ENCODE measurements at places on chromosomes 16 and 17. TPM values are rescaled to one million over a fixed set of nuclear protein-coding genes. Genes with fewer than 3 reads are reported as not detected.
A peak's percentile ranks its signal among the peaks of the same experiment; 100 is the strongest.

The KRTAP16-1 gene
- total RNA-seq, result not detected

The RAB11FIP4 gene
- 2.8 TPM for total RNA-seq

- DNase-seq, result peak; percentile 37
Observed at GRCh38 chr17:2170023-2170422, 115.1 kb downstream of the HIC1 start.

GRCh38 chr16:53055541-53056391, 975 bp downstream of the CHD9 start:
- peak; percentile 65 for DNase-seq

The PITPNM3 gene
- 30.6 TPM for total RNA-seq

- DNase-seq, result no peak
Observed at GRCh38 chr16:12336141-12336540, 359.6 kb downstream of the SNX29 start.

The FNDC8 gene
- total RNA-seq, result not detected

DNA sequence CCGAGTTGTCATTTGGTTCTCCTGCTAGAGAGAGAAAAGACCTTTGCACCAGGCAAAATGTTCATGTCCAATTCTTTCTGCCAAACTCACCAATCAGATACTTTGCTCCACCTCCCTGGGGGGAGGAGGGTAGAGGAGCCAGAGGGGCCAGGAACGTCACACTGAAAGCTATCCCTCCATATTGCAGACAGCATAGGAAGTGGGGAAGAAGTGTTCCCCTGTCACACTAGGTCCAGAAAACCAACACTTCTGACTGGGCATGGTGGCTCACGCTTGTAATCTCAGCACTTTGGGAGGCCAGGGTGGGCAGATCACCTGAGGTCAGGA, 9.5 kb downstream of the HSD17B2 start:
- no peak for DNase-seq

- no peak for DNase-seq
Observed at GRCh38 chr17:37792787-37793186, 47.9 kb upstream of the HNF1B start.

GRCh38 chr17:64709481-64709880, 47.4 kb upstream of the SMURF2 start:
- DNase-seq, result no peak

The ORC6 gene
- total RNA-seq, result 23.2 TPM

The RNF112 gene
- 0.25 TPM for total RNA-seq

GRCh38 chr17:31320791-31321190, 631 bp downstream of the EVI2A start:
- peak; percentile 36 for DNase-seq

The TBC1D3B gene
- 12.5 TPM for total RNA-seq

- no peak for DNase-seq
Observed at GRCh38 chr17:70924776-70925175, 755.4 kb downstream of the KCNJ2 start.

The NAE1 gene
- total RNA-seq, result 65.5 TPM

The HBQ1 gene
- not detected for total RNA-seq

The GLIS2 gene
- 14.7 TPM for total RNA-seq

The IL21R gene
- total RNA-seq, result 0.21 TPM

GRCh38 chr17:32943647-32944191, 15.8 kb downstream of the TMEM98 start:
- DNase-seq, result peak; percentile 32

GRCh38 chr17:55040611-55041010, 72.0 kb downstream of the STXBP4 start:
- DNase-seq, result no peak

- DNase-seq, result no peak
Observed at GRCh38 chr17:50110591-50111349, 15.6 kb downstream of the PDK2 start.

DNA sequence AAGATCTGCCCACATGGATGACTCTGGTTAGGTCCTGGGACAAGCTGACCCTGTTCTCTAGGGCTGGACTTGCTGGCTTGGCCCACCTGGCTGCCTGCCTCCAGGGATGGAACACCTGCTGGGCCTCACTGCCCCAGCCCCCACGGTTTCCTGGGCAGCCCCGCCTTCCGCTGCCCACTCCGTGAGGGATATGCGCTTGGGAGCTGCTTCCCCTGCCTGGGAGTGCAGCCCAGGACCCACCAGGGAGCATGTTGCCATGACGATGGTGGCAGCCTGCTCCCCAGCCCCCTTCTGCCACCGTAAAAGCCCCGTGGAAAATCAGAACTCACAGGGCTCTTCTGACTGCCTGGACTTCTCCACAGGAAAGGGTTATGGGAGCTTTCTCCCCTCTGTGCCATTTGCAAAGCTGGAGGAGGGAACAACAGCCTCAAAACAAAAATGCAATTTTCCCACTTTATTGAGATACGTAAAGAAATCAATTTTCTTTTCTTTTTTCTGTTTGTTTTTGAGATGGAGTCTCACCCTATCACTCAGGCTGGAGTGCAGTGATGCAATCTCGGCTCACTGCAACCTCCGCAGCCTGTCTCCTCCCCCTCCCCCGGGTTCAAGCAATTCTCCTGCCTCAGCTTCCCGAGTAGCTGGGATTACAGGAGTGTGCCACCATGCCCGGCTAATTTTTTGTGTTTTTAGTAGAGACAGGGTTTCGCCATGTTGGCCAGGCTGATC, 18.0 kb upstream of the GAS7 start:
- DNase-seq, result no peak

DNA sequence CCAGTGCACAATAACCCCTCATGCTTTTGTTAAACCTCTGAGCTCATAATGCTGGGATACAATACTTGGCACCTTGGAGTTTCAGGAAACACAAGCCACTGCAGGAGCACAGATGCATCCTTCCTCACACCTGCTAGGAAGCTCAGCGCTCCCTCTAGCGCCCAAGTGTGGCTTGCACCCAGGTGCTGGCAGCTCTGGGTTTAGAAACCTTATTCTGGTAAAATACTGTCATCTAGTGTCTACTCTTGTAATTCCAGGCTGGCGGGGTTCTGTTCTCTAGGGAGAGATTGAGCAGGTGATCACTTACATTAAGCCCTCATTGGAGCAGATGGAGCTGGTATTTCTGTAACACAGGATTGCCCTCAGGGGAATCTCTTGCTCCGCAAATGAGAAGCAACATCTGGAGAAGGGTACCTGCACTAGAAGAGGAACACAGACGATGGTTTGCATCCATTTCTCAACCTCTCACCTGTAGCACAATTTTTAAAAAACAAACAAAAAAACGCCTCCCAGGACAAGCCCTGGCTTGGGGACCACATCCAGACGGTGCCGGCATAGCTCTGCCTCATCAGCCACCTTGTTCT, 1.5 kb downstream of the CCL1 start:
- DNase-seq, result peak; percentile 25

DNA sequence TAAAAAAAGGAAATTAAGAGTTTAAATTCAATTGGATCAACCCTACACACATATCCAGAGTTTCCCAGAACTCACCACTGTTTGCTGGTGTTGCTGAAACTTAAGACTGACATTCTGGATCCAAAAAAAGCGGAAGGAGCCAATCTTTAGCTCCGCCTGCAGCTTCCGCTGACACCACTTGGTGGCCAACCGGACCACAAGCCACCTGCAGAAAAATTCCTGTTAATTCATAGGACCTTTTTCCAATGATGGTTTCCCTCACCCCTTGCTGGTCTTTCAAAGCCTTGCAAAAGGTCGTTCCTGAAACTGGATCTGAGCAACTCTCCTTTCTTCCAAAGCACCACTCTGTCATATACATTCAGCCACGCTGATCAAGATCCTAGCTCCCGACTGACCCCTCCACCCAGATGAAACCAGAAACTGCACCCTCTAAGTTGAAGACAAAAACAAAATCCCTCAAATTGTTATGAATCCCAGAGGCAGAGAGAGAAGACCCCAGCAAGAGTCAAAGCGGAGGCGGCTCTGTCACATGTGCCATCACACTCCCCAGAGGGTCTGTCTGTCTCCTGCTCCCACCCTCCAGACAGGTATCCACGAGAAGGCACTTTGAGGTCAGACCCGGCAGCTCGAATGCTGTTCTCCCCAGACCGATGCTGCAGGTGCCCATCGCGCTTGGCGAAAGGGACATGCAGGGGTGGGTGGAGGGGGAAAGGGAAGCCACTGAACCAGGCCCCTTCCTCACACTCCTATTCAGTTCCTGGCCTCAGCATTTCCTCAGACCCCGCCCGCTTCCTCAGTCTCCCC, 773 bp downstream of the BLTP2 start:
- DNase-seq, result peak; percentile 58

The TOX3 gene
- total RNA-seq, result not detected

DNA sequence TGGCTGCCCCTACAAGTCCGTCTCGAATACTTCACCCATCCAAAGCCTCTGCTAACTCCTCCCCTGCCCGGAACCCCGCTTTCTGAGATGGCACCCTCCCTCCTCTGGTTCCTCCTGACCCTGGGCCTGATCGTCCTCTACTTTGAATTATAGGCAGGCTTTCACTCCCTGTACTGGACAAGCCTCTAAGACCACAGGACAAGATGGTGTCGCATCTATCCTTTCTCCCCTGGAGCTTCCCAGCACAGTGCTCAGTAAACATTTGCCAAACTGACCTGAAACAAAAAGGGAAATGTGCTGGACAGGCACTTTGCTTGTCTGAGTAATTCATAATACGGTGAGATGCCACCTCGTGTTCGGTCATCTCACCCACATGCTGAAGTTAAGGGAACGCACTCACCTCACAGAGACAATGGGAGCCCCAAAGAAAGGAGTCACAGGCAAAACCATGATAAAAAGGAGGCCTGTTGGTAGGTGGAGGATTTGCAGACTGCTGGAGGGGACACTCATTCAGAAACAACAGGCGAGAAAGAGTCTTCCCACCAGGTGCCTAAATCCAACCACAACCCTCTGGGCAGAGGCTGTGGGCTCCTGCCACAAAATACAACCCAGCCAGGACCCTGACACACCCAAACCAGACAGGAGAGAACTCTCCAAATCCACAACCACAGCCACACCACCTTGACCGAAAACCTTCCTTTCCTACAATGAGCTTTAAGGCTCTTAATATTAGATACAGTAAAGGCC, 28.2 kb downstream of the SNN start:
- no peak for DNase-seq

The LRRC75A gene
- total RNA-seq, result 0.29 TPM

DNA sequence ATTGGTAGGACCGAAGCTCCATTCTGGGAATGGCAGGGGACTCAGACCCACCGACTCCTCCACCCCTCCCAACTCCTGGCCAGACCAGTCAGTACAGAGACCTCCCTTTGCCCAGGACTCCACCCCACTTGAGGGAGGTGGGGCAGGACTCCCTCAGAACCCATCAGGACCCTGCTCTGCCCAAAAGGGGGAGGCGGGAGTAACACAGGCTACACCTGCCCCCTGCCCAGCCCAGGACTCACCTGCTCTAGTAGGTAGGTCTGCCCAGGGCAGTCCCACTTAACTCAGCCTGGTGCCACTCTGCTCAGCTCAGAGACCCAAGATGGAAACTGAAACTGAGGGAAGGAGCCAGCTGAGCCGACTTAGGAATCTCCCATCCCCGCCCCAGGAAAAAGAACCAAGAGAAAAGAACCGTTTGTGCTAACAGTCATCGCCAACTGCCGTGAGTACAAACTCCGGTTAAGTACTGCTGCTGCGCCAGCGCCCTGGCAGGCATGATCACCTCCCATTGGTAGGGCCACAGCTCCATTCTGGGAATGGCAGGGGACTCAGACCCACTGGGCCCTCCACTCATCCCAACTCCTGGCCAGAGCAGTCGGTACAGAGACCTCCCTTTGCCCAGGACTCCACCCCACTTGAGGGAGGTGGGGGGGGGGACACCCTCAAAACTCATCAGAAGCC, 503 bp downstream of the DHX58 start:
- DNase-seq, result no peak

The PPP1R27 gene
- total RNA-seq, result 0.29 TPM

DNA sequence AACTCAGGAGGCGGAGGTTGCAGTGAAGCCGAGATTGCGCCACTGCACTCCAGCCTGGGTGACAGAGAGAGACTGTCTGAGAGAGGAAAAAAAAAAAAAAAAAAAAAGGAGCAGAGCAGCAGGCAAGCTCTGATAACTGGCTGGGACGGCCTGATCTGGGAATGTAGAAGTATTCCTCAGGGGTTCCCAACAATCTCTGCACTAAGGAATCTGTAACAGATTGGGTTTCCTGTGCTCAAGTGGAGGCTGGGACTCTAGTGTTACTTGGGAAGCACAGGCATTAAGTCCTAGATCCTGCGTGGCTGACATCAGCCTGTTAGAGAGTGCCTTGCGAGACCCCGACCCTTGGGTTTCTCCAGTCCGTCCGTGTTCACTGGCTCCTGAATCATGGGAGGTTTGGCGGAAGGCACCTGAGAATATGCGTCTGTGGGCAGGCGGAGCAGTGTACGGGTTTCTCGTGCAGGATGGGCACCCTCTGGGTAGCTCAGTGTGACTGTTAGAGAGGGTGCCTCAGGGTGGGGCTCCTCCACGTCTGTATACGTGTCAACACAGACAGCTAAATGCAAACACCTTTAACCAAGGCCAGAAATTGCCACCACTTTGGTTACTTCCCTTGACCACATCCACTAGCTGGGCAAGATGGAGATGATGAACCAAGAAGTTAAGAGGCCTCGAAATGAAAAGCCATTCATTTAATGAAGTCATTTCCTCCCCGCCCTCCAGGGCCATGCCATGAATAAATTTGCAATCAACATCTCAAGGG, 174.9 kb upstream of the RPL38 start:
- no peak for DNase-seq

DNA sequence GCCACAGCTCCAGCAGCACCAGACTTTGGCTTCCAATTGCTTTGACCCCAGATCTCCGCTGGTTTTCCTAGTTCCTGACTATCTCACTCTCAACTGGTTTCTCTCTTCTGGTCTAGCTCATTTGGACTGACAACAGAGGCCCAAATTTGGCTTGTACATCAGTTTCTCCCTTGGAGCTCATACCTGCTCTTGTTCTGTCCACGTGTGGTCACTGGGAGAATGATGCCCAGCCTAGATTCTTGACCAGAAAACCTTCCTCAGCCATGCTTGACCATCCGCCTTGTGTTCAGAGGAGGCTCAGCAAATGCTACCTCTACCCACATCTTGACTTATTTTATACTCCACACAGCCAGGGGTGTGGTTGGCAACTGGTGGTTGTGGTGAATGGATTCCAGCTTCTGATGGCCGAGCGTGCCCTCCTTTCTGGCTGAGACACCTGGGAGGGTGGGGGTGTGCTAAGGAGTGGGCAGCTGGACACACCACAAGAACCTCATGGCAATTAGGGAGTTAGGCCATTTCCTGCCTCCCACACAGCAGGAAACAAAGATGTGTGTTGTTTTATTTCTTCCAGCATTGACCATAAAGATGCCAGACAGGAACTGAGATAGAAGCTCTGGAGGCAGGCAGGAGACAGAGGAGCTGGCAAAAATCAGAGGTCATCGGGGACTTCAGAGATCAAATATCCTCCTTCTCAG, 93.8 kb upstream of the FAM20A start:
- no peak for DNase-seq
